ENCODE measurements at places on chromosomes 2 and 18. TPM values are rescaled to one million over a fixed set of nuclear protein-coding genes. Genes with fewer than 3 reads are reported as not detected.

- peak; percentile 43 for DNase-seq
These were observed 16.9 kb upstream of the ZCCHC2 start for GRCh38 chr18:62505669-62506494.

GRCh38 chr2:36912695-36913094, 53.6 kb downstream of the STRN start:
- DNase-seq, result no peak

DNA sequence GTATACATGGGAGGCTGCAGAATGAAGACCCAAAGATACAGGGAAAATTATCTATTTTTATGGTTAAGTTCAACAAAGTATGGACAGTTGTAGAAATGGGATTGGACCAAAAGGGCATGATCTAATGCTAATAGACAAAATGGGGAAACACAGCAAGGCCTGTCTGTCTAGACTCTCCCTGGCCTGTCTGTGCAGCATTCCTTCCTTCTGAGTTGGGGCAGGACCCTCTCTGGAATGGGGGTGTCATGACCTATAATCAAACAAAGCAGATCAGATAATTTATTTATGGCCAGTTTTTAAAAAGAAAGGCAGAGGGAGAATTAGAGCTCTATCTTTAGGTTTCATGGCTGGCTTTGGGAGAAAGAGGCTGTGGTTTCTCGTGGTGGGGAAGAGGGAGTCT, 104.4 kb downstream of the CTIF start:
- DNase-seq, result no peak

- no peak for DNase-seq
These were observed 61.5 kb upstream of the KLF7 start for GRCh38 chr2:207227062-207227748.

DNA sequence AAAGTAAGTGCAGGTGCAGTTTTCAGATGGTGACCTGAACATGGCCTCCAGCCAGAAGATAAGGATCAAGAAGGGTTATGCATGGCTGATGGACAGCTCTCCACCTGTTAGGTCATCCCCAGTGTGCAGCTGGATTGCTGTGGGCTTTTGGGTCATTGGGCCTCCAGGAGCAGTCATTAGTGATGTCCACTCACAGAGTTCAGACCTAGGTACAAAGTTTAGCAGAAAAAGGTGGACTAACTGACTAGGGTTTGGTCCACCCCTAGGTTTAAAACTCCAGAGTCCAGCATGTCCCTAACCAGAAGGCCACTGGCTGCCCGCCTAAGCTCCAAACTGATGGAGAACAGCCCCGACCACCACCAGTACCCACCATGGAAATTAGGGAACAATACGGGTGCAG, 18.3 kb upstream of the SULT1C2 start:
- DNase-seq, result no peak

GRCh38 chr18:23131693-23132319, 3.5 kb upstream of the CABLES1 start:
- DNase-seq, result peak; percentile 79

DNA sequence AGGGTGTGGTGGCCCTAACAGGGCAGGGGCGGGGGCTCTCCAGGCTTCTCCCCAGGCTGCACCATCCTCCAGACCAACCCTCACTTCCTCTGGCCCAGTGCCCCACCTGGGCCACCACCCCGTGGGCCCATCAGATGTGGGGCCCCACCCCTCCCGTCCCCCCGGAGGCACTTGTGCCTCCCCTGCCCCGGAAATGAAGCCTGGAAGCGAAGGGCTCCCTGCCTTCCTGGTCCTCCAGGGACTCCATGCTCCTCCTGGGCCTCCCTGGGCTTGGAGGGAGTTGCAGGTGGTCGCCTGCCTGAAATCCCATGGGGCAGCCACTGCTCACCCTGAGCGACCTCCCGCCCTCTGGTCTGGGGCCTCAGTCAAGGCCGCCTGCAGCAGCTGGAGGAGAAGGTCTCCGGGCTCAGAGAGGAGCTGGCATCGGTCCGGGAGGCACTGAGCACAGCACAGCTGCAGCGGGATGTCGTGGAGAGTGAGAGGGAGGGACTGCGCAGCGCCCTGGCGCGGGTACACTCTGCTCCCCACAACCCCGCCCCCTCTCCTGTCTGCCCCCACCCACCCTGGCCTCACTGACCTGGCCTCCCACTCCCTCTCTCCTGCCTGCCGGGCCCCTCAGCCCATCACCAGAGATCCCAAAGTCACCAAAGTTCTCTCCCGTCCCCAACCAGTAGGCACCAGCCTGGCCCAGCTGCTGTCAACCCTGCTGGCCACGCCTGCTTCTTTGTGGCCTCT, 28.0 kb downstream of the CROCC2 start:
- DNase-seq, result no peak

- DNase-seq, result no peak
These were observed 20.6 kb upstream of the ANKRD53 start for GRCh38 chr2:70957798-70958197.

GRCh38 chr2:4053769-4054493, 350.6 kb downstream of the DCDC2C start:
- DNase-seq, result no peak

- DNase-seq, result no peak
These were observed 43.3 kb downstream of the SNED1 start for GRCh38 chr2:241041589-241042158.

DNA sequence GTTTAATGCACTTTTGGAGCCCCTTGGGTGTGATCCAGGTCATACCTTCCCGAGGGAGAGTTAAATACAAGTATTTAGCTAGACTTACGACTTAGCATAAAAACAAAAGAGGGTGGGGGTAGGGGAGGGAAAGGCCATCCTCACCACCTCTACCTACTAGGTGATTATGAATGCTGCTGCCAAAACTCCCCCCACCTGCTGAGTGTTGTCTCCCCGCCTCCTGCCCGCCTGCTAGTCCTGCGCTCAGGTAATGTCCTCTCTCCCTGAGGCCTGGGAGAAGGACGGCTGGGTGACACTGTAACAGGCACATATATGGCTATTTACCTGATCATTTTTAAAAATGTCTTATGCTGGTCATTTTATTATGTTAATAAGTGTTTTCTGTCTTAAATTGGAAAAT, 3.0 kb upstream of the NCKAP5 start:
- DNase-seq, result no peak

DNA sequence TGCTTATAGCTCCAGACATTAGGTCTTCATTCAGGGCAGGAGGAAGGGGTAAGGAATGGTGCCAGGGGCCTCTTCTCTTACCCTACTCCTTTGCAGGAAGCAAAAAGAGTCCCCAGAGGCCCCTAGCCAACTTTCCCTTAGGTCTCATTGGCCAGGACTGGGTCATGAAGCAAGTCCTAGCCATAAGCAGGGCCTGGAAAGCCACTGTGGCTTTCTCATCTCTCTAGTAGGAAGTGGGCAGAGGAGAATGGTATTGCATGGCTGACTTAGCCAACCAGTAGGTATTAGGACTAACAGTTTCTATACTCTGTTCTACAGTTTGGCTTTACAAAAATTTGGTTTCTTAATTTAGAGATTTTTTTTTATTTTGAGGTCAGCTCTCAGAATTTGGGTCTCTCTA, 4.8 kb downstream of the FAM228A start:
- no peak for DNase-seq

DNA sequence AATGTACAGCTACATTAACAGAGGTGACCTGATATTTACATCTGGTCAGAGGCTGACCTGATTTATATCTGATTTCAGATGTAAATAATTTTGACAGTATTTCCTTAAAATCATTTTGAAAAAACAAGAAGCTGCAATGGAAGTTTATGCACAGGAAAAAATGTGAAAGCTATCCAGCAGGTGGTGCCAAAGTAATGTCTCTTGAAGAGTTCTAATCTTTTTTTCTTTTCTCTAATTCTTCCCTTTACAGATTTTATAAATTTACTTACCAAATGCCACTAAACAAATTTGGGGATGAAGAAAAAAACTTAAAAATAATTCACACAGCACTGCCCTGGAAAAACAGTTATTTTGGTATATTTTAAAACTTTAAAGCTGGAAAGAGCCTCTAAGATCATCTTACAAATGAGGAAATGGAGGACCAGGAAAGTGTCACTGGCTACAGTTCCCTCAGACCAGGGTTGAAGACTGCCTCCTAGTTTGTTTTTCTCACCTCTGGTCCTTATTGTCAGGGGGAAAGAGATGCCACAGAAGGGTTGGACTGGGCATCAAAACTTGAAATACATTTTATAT, 16.4 kb upstream of the FBLN7 start:
- DNase-seq, result peak; percentile 68

DNA sequence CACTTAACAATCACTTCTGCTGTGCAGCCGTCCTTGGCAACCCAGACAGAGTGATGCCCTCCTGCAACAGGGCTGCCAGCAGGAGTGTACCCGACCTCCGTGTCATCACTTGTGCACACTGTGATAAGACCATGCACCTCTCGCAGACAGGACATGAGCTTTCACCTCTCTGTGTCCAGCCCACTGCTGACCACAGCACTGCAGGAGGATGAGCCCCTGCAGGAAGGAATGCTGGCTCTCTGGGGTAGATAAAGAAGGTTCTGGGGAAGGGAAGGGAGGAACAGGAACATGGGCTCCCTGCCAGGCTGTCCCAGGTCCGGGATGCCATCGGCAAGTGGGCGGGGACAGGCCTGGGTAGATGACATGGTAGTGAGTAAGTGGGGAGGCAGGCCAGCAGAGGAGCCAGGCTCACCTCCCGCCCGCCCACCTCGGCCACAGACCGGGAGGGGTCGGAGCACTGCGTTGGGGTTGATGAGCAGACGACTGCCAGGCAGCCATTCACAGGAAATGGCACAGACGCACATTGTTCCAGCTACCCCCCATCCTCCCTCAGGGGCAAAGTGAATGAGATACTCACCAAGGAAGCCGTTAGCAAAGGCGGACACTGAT, 18.6 kb upstream of the COL6A3 start:
- peak; percentile 48 for DNase-seq

- no peak for DNase-seq
These were observed 3.6 kb downstream of the LRRTM1 start for GRCh38 chr2:80300954-80301353.

DNA sequence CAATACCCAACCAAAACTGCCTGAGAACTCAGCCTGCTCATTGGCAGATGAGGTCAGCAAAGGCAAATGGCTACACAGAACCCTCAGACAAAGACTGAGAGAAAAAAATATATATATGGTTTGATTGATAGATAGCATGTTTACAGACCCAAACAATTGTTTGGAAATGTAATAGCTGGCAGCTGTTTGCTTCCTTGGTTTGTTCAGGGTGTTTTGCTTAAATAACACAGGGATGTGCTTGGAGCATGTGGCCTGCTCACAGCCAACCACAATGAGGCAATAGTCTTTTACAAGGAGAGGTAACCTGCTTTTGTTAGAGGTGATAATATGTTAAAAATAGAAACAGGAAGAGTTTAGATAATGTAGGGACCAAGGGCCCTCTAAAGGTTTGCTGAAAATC, 84.5 kb downstream of the PDK1 start:
- DNase-seq, result no peak

GRCh38 chr2:235044501-235045271, 92.9 kb downstream of the SH3BP4 start:
- DNase-seq, result no peak

- no peak for DNase-seq
These were observed 117.4 kb downstream of the MBP start for GRCh38 chr18:77015169-77015568.

GRCh38 chr2:237596520-237597195, 6.1 kb upstream of the RAB17 start:
- DNase-seq, result no peak

ZSWIM2 gene
- not detected for total RNA-seq

MPP4 gene
- not detected for total RNA-seq

CACNB4 gene
- total RNA-seq, result 0.12 TPM

COL4A4 gene
- total RNA-seq, result 0.06 TPM

GAREM1 gene
- total RNA-seq, result not detected

CCDC68 gene
- not detected for total RNA-seq

SERPINB10 gene
- not detected for total RNA-seq

RAD51AP2 gene
- not detected for total RNA-seq

NPPC gene
- not detected for total RNA-seq

IL18RAP gene
- total RNA-seq, result 3.8 TPM

GDF7 gene
- total RNA-seq, result not detected
